Astrocyte (in vitro differentiated cells and primary cell): ENCODE measurements at places on chromosomes 6 and 20. TPM values are rescaled to one million over a fixed set of nuclear protein-coding genes. Genes with fewer than 3 reads are reported as not detected.

Gene OR2H2
- not detected in 2 replicates for total RNA-seq

Gene EFCAB8
- 0.41 and 0.65 TPM in 2 replicates for total RNA-seq

Gene MATN4
- 0.19 and 0.20 TPM in 2 replicates for total RNA-seq

Gene NDUFAF5
- total RNA-seq: 27.3 and 31.6 TPM in 2 replicates

Gene XKR7
- total RNA-seq: 0.36 and 0.48 TPM in 2 replicates

Gene MUC21
- total RNA-seq: not detected in 2 replicates

Gene ACSS1
- 0.24 and 0.27 TPM in 2 replicates for total RNA-seq

DNA sequence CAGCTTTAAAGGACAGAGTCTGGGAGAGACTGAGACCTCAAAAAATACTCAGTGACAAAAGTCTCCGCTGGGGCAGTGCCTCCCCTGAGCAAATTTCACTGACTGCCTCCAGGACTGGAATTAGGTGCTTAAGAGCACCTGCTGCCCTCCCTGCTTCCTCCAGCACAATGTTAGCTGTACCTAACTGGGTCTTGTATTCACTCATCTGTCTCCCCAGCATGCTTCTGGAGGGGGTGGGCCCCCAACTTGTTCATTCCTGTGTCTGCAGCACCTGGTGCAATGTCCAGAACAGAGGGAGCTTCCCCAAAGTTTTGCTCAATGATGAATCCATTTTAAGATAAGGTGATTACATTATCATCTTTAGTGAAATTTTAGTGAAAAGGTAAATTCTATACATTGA lies 650.7 kb downstream of the KIF16B start:
- DNase-seq: no peak

DNA sequence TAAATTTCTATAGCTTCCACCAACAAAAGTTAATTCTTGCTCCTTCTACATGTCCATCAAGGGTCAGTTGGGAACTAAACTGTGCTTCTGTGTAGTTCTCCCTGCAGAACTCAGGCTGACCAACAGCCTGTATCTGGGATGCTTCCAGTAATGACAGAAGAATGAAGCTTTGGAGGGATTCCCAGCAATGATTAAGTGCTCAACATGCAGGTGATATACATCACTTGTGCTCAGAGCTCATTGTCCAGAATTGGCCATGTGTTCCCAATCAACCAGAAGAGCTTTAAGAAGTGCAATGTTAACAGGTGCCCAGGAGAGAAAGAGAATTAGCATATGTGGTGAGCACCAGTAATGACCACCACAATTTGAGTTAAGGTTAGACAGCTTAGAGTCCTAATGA lies 37.4 kb upstream of the SNRPB2 start:
- DNase-seq: no peak

GRCh38 chr6:37550191-37550831 lies 50.6 kb upstream of the CCDC167 start:
- DNase-seq: peak; percentile 70

DNA sequence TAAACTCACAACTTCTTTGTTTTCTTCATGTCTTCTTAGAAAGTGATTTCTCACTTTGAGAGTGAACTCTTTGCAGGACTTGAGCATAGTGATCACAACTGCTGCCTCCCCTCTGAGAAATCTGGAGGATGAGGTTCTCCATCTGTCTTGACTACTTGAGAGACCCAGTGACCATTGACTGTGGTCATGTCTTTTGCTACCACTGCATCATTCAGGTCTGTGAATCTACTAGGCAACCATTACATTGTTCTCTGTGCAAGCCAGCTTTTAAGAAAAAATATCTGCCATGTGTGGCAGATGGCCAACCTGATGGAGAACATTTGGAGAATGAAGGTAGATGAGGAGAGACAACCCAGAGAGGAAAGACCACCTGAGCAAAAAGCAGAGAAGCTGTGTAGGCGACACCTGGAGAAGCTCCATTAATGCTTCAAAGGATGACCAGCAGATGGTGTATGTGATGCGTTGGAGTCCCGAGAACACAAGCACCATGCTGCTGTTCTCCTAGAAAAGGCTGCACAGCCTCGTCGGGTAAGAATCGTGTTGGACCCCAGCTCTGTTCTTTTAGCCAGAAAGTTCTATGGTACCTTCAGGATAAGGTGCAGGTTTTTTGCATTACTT lies 25.1 kb upstream of the TRIM26 start:
- DNase-seq: peak; percentile 4

DNA sequence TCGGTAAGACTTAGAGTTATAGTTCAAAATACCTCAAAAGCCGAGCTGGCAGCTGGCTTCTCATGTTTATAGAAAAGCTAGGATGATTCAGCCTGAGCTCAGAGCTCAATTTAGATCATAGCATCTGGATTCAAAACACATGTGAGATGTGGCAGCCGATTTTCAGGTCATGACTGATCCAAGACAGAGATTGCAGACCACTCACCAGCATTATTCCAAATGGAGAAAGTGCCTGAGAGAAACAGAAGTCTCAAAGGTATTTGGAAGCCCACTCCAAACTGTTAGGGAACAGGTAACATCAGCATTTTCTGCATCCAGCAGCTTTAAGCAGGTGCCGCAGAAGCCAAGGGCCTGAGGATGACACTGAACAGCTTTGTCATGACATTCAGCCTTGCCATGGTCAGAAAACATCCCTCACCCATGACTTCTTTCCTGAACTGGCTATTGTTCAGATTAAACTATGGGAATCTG lies 102.2 kb downstream of the BACH2 start:
- peak; percentile 93 for DNase-seq

GRCh38 chr6:1326535-1327121 lies 14.7 kb downstream of the FOXQ1 start:
- DNase-seq: no peak

DNA sequence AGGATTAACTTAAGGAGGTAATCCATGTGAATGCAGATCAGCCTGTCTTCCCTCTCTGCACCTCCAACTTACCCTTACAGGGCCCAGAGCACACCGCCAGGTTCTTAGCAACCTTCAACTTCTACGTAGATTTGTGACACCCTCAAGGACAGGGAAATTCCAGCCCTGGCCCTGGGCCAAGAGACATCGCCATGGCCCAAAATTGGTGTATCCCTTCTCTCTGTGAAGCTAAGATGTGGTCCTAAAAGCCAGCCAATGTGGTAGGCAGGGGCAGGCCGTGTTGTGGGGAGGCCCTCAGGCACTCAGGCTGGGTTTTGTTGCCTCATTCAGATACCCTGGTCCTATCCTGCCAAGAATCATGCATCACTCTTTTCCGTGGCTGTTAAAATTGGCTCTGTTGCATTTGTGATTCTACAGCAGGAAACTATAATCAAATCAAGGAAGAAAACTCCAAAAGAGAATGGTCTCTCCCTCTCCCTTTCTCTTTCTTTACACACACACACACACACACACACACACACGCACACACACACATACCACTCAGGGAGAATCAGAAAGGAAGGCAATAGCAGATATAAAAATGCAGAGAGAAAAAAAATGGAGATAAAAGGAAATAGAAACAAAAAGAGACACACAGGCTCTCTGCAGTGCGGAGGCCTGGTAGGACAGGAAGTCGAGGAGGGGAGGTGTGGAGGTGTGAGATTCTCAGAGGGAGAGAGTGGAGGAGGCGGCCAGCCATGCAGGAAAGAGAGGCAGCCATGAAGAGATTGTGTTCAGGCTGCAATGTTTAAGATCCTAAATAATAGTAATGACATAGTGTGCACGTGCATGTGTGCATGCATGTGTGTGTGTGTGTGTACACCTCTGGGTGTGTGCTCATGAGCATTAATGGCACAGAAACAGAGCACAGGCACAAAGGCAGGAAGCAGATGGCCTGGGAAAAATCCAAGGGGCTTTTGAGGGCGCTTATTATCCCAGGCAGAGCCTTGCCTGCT lies 201.8 kb upstream of the LRFN2 start:
- peak; percentile 6 for DNase-seq

DNA sequence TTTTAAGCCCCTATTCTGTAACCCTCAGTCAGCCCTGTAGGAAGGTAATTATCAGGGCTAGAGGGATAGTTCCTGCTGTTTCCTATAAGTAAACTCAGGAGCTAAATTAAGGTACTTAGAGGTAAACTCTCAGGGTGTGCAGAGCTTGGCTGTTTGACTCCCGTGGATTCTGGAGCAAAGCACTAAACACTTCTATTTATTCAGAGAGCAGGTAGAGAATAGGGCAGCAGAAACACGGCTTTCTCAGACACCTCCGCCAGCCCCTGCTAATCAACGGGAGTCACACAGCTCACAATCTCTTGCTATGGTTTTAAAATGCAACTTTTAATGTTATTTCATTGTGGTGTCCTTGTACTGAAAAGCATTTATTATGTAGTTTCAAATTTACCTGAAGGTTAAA lies 21.8 kb downstream of the PRKN start:
- no peak for DNase-seq

DNA sequence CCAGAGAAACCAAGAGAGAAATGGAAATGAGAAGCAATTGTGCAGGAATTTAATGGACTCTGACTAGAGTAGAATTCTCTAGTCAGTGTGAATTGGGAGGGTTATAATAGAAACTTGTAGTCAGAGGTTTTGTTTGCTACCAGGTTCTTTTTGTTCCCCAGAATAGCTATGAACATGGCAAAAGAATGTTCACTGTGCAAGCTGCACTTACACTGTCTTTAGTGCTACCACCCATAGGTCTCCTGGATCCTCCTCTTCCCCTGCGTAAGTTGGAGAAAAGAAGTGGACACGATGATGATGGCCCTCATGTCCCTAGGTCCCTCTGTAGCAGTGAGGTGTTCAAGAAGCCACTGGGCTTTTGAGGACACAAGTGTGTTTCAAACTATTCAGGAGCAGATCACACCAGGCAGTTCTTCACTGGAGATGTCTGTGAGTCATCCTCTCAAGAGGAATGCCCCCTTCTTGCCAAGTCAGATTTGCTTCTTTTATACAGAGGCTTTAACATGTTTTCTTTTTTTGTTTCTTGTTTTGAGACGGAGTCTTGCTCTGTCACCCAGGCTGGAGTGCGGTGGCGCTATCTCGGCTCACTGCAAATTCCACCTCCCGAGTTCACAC lies 47.6 kb upstream of the SMIM8 start:
- DNase-seq: peak; percentile 78

GRCh38 chr20:59788196-59788735 lies 145.2 kb downstream of the SYCP2 start:
- no peak for DNase-seq

DNA sequence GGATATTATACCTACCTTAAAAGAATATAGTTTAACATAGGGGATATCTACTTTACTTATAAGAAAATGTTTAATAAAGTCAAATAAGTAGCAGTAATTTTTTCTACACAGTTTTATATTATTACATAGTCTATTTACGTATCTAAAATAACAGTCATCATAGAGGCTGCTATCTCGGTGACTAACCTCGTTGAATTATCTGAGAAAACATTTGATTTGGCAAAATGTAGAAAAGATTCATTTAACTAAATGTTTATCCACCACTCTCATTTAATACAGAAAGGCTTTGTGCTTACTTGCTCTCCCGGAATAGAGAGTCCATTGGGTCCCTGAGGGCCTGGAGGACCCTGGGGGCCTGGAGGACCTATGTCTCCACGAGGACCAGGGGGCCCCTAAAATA lies 103.6 kb downstream of the COL12A1 start:
- peak; percentile 58 for DNase-seq

DNA sequence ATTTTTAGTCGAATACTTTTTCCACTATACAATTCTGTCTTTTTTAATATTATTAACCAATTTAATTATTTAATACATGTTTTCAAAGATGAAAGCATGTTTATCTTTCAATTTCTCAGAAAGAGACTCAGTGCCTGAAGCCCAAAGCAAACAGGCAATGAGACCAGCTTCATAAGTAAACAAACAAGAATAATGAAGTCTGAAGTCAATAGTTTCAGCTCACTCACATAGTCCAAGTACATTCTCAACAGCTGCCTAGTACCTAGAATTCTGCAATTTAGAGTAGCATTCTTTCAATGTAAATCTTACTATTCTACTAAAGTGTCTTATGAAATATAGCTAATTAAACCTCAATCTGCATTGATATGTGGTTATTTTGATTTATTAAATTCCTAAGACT lies 626.5 kb upstream of the NRSN1 start:
- DNase-seq: no peak

DNA sequence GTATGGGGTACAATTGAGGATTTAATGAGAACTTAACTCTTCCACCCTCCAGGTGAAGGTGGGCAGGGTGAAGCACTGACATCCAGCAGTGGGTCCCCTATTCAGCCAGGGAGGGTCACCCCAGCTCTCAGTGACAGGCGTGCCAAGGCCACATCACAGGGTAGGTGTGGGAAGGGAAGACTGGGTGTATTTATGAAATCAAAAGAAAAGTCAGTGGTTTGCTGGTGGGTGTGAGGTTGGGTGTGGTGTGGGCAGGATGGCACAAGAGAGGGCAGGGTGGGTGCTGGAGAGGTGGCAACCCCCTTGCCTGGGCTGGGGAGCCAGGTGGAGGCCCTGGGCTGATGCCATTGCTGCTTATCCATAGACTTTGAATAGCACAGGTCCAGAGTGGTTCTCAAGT lies 16.6 kb downstream of the SYNDIG1 start:
- no peak for DNase-seq
